ENCODE measurements at places on chromosomes 4 and X.

- no peak for DNase-seq
Measured at GRCh38 chr4:37562592-37562991, 123.6 kb downstream of the RELL1 start.

GRCh38 chrX:124488412-124489161 lies 142.2 kb downstream of the SH2D1A start:
- DNase-seq = no peak

- DNase-seq = no peak
Measured at GRCh38 chr4:22427675-22428074, 88.2 kb downstream of the ADGRA3 start.

GRCh38 chr4:32417113-32417704 lies 1697.0 kb downstream of the PCDH7 start:
- DNase-seq = no peak

- no peak for DNase-seq
Measured at GRCh38 chr4:94634271-94634670, 123.5 kb upstream of the BMPR1B start.

- no peak for DNase-seq
Measured at GRCh38 chrX:121570072-121570841, 522.8 kb downstream of the GLUD2 start.

DNA sequence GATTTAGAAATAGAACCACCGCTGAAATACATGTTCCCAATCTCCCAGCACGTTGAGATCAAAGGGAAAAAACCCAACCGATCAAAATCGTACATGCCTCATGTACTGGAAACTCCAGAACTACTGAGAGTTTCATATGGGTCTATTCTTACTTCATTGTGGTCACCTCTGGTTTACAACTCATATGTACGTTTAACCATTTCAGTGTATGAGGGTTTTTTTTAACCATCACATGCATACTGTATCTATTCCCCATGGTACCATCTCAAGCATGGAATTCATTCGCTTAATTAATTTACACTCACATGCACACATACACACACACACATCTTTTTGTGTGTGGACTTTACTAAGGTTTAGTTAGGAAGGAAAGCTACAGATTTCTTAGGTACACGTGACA lies 46.0 kb upstream of the CLNK start:
- DNase-seq = no peak

GRCh38 chrX:37906357-37906756 lies 59.0 kb upstream of the DYNLT3 start:
- no peak for DNase-seq

GRCh38 chr4:14095831-14096230 lies 468.3 kb upstream of the BOD1L1 start:
- no peak for DNase-seq

- no peak for DNase-seq
Measured at GRCh38 chr4:176762661-176763308, 29.9 kb downstream of the VEGFC start.

DNA sequence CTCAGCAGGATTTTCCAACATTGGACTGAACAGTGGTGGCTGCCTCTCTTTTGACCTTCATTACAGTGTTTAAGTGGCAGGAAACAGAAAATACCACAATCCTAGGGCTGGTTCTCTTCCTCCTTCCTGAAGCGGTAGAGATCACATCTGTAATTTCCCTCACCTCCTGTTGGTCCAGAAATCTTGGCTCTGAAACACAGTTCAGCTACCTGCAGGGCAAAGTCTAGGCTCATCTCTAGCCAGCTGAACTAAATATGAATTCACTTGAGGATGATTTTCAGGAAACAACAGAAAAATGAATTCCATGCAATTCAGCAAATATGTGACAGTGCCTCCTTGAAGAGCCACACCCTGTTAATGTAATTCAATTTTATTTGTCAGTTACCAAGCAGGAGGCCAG lies 531.9 kb downstream of the INPP4B start:
- DNase-seq = no peak

GRCh38 chrX:123138473-123138872 lies 45.6 kb upstream of the GRIA3 start:
- no peak for DNase-seq

DNA sequence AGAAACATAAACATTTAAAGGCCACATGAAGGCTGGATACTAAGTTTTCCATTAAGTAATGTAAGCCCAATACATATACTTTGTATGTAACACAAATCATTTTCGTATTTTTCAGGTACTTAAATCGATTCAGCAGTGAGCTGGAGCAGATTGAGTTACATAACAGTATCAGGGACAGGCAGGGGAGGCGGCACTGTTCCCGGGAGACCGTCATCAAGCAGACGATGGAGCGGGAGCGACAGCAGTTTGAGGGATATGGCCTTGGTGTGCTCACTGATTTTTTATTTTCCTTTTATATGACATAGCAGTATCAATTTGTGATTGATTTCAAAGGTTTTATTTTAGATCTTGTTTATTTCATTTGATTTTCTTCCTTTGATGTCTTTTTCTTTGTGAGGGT lies 20.7 kb downstream of the TMA16 start:
- DNase-seq = no peak

DNA sequence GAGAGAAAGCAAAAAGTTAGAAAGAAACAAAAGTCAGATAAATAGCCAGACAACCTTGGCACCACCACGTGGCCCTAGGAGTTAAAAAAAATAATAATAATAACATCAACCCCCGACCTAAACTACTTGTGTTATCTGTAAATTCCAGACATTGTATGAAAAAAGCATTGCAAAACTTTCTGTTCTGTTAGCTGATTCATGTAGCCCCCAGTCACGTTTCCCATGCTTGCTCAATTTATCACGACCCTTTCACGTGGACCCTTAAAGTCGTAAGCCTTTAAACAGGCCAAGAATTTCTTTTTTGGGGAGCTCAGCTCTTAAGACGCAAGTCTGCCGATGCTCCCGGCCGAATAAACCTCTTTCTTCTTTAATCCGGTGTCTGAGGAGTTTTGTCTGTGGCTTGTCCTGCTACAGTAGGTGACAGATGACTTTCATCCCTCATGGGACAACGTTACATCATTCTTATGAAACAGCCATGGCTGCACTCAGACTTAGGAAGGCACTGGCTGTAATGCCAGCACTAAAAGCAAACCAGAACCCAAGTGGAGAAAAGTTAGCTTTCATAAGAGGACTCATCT lies 520 bp downstream of the ACOX3 start:
- no peak for DNase-seq
